ENCODE measurements at places on chromosomes 7 and 10.
A peak's percentile ranks its signal among the peaks of the same experiment; 100 is the strongest.

GRCh38 chr7:79531905-79532664 is 78.6 kb upstream of the MAGI2 start:
- DNase-seq = no peak

DNA sequence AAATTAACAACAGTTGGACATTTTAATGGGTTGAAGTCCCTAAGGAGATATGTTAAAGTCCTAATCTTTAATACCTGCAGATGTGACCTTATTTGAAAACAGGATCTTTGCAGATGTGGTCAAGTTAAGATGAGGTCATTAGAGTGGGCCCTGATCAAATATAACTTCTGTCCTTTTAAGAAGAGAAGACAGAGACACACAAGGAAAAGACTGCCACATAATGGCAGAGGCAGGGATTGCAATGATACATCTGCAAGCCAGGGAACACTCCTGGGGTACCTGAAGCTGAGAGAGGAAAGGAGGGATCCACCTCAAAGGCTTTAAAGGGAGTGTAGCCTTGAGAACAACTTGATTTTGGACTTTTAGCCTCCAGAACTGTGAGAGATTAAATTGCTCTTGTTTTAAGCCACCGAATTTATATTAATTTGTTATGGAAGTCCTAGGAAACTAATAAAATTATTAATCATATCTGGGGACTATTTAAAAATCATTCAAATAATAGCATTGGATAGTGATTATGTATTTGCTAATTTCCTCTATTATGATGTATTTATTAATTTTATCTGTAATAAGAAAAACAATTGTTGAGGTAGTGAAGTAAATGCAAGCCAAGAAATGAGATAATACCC is 700.0 kb upstream of the PCDH15 start:
- no peak for DNase-seq

- DNase-seq = no peak
Measured at GRCh38 chr7:29614229-29614628, 50.6 kb downstream of the PRR15 start.

DNA sequence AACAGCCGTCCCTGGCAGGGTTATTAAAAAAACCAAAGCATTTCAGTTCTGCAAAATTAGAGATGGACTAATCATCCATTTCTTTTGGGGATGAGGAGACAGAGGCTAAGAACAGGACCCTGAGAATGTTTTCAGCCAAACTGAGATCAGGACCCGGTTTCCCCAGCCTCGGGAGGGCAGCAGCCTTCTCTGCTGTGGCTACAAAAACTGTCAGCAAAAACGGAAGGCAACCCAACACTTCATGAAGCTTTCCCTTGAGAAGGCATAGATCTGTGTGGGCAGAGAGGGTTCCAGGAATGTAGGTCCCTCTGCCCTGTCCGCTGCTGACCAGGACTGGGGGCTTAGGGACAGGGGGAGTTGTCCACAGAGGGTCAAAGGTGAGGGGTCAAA is 313.5 kb downstream of the TCERG1L start:
- no peak for DNase-seq

- DNase-seq = no peak
Measured at GRCh38 chr10:110069502-110069982, 61.8 kb downstream of the ADD3 start.

GRCh38 chr7:112204499-112205342 is 1.5 kb downstream of the DOCK4 start:
- no peak for DNase-seq

GRCh38 chr10:59672150-59672875 is 37.3 kb downstream of the SLC16A9 start:
- no peak for DNase-seq

DNA sequence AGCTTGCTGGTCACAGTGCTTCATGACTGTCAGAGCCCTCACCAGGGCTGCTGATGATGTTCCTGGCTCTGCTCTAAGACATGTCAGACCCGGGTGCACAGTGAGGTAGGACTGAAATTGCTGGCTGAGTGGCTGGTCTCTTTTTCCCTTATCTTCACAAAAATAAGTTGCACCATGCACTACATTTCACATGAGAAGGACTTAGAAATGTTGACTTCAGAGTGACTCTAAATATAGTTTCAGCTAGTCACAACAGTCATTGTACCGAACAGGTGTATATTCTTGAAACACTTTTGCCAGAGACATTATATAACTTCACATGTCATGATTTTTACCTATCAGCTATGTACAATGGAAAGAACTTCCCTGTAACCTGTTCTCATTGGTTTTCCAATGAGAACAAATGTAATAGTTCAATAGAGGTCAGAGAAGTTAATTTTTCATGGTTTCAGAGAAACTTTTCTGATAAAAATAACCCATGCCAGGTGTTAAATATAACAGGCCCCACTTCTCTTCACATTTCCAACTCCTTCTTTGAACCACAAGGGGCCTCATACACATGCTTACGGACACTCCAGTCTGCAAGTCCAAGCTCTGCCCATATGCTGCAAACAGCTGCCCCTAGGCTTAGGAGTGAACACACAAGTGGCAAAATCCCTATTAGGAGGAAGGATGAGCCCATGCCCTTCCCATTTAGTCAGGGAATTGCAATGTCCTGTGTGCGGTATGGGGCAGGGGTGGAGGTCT is 115.6 kb downstream of the CDK6 start:
- no peak for DNase-seq

- no peak for DNase-seq
Measured at GRCh38 chr10:3514691-3515090, 270.3 kb downstream of the KLF6 start.

DNA sequence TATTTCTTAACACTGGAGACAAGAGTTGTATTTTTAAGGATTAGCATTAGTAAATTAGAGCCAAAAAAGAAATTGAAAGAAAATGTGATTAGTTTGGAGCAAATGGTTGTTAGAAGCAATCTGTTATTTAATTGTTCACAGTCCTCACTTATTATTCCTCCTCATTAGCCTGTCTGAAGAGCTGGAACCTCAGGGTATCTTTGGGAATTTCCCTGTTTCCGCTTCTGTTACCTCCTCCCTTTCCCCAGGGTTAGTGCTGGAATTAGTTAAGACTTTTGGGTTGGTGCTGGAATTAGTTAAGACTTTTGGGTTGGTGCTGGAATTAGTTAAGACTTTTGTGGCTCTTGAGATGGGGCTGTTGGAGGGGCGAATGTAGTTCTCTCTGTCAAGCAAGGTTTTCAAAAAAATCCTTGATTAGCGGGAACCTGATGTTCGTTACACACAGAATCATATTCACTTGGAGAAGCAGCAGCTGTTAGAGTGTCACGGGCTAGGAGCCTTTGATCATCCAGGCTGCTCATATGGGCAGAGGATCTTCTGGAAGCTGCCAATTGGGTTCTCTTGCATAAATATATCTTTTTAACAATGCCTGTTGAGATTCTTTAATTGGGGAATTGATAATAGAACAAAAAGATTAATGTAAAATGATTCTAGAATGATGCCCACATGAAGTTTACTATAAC is 251.0 kb upstream of the NPSR1 start:
- DNase-seq = no peak

- no peak for DNase-seq
Measured at GRCh38 chr7:120725376-120726039, 132.4 kb downstream of the TSPAN12 start.

DNA sequence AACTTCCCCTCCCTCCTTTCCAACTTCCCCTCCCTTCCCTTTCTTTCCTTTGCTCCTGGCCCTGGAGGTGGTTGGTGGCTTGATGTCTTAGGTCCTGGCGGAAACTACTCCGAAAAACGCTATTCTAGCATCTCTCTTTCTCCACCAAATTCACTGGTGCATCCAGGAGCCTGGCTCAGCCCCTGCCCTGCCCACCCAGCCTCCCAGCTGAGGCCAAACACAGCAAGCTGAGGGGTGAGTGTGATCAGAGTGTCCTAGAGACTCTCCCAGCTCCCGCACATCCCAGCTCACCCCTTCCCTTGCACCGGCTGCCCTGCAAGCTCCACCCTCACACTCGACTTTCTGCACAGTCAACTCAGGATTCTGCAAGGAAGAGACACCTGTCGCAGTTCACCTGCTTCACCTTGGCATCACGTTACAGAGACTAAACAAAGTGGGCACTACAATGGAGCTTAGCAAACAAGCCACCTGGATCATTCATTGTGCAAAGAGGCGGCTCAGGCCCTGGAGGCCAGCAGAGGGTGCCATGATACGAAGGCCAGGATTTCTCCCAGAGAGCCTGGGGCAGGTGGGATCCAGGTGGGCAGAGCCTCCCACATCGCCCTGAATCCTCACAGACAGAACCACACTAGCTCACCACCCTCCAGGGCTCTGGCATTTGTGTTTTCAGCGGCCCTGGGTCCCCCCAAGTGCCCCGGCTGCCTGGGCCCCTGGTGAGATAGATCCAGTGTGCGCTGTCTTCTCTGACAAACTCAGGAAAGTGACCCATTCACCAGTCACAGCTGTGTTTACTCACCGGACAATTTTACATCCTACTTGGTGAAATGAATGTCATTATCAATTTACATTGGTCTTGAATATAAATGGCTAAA is 169.6 kb downstream of the TCERG1L start:
- no peak for DNase-seq

DNA sequence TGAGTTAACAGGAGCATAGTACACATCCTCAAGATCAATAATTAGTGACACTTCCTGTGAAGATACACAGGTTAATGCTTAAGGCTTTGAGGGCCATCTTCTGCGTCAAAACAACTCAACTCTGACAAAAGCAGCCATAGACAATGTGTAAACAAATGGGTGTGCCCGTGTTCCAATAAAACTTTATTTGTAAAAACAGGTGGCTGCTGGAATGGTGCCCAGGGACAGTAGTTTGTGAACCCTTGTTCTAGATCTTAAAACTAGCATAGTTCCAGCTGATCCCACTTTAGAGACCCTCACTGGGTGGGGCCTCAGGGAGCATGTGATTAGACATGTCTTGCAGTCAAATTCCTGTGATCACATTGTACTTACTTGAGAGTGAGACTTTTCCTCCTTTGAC is 7.8 kb downstream of the OR2A14 start:
- no peak for DNase-seq

DNA sequence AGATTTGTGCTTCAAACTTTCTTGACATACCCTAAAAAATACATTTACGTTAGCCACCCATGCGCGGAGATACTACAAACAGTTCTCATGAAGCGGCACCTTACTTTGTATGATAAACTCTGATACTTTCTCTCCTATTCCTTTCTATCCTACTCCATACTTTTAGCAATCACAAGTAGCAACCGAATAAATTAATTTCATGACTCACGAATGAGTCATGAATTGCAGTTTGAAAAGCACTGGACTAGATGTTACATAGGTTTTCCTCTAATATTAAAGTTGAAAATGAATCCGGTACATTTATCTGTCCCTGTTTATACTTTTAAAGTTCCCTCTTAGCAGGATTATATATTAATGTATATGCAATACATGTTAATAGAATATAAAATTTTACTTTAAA is 67.6 kb downstream of the CUBN start:
- DNase-seq = no peak

DNA sequence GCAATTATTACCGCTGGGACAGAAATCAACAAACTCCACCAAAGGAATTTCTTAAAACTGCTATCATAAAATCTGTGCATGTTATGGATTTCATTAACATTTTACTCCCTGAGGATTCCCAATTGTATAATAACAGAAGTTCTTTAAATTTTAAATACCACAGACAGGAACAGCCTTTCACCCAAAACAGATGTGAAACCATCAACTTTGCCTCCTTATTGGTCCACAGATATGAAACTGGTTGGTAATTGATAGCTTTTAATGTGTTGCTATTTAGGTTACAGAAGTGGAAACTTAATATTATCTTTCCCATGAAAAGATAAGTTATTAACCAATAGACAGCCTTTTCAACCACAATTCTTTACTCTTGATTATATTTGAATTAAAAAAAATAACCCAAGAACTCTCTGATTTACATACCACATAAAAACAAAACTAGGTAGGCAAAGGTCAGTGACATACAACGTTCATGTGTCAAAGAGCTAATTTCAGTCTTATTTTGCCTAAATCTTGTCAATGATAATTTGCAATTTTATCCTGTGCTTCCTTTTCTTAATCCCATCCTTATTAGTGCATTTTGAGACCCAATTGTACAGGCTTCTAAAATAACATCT is 90.0 kb downstream of the NRP1 start:
- no peak for DNase-seq

- DNase-seq = no peak
Measured at GRCh38 chr7:107152011-107152410, 16.8 kb upstream of the HBP1 start.

- no peak for DNase-seq
Measured at GRCh38 chr10:44650691-44651661, 260.2 kb upstream of the TMEM72 start.

- DNase-seq = no peak
Measured at GRCh38 chr10:22615819-22616499, 98.4 kb downstream of the PIP4K2A start.

GRCh38 chr10:17077346-17077781 is 52.2 kb downstream of the CUBN start:
- DNase-seq = no peak

DNA sequence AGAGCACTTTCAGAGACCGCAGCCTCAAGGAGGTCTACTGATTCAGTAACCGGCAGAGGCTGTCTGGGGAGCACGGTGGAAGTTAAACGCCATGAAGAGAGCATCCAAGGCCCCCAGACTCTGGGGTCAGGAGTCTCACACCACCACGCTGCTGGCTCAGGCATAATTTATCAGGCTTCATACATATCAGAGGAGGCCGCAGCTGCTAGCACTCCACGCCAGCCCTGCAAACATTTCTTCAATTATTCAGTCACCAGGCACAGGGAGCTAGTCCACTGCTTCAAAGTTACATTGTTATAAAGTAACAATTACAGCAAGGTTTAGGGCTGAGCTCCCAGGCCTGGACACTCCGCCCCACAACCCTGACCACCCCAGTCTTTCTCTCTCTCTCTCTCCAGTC is 97.8 kb downstream of the PAXIP1 start:
- DNase-seq = no peak

DNA sequence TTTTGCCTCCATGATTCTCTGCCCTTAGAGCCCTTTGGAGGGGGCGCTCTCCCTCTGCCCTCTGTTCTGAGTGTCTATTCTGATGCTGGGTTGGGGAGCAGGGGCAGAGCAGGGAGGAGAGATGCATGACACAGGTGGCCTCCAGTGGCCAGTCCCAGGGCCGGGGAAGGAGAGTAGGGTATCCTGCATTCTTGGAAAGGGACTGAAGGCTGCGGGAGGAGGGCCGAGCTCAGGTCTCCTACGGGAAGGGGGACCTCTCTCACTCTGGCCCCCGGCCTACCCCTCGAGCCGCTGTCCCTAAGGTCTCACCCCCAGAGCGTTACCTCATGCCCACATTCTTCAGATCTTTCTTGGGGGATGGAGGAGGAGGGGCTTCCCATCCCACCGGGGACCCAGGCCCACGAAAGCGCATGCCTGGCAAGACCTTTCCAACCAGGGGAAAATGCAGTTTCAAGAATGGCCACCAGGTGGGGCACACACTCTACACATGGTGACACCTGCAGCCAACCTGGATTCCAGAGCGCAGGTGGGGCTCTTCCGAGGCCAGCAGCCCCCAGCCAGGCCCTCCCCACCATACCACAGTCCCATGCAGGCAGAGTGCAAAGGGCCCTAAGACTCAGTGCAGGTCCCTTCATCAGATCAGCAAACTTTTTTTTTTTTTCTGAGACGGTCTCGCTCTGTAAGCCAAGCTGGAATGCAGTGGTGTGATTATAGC is 86.4 kb downstream of the MYL10 start:
- DNase-seq = peak; percentile 49

- DNase-seq = no peak
Measured at GRCh38 chr10:124557167-124557566, 95.5 kb downstream of the LHPP start.

Measured in stimulated activated CD8-positive, alpha-beta memory T cell treated with anti-CD3 and anti-CD28 coated beads, Interleukin-2, amount 100 ng/mL, for 1 hour (primary cell).